AG20443 (cell line): ENCODE measurements at places on chromosomes 11 and 22.
A peak's percentile ranks its signal among the peaks of the same experiment; 100 is the strongest.

DNA sequence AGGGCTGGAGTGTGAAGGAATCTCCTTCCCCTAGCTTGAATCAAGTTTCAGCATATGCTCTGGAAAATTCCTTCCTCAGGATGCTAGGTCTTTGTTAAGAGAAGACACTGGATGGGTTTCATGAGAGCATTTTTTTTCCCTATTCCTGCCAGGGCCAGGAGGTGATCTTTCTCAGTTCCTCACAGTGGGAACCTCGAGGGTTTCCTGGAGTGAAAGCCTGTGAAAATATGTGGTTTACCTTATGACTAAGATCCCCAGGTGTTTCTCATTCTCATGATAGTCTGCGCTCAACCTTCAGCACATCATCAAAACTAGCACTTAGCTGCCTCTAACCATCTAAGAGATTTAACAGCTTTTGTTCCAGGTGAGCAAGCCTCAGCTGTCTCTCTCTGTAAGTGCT is 985.3 kb upstream of the FAT3 start:
- no peak for DNase-seq

- no peak for DNase-seq
Observed at GRCh38 chr22:22968366-22968765, 80.8 kb downstream of the IGLL5 start.

DNA sequence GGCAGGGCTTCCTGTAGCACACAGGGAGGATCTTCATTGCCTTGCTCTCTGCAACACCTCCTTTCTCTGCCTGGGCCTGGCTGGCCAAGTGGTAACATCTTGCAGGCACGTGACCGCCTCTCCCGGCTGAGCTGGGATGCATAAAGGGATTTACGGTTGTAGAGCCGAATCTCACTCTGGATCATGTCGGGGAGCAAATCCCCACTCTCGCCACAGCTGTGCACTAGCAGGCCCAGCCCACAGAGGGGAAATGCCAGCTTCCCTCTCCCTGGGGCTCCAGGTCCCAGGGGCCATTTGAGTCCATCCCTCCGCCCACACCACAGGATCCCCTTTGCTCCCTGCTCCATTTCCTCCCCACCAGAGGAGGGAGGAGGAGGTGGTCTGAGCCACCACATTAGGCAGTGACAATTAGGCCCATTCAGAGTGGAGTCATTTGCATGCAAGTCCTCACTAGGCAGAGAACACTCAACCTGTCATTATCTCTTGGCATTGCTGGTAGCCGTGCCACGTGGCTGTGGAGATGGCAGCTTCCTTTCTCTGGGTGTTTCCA is 196.7 kb downstream of the DSCAML1 start:
- no peak for DNase-seq

GRCh38 chr11:107573438-107573837 is 7.9 kb upstream of the ALKBH8 start:
- no peak for DNase-seq

- DNase-seq, result no peak
Observed at GRCh38 chr11:111189466-111189865, 56.1 kb upstream of the POU2AF2 start.

- DNase-seq, result no peak
Observed at GRCh38 chr11:68796801-68797200, 44.9 kb downstream of the CPT1A start.

DNA sequence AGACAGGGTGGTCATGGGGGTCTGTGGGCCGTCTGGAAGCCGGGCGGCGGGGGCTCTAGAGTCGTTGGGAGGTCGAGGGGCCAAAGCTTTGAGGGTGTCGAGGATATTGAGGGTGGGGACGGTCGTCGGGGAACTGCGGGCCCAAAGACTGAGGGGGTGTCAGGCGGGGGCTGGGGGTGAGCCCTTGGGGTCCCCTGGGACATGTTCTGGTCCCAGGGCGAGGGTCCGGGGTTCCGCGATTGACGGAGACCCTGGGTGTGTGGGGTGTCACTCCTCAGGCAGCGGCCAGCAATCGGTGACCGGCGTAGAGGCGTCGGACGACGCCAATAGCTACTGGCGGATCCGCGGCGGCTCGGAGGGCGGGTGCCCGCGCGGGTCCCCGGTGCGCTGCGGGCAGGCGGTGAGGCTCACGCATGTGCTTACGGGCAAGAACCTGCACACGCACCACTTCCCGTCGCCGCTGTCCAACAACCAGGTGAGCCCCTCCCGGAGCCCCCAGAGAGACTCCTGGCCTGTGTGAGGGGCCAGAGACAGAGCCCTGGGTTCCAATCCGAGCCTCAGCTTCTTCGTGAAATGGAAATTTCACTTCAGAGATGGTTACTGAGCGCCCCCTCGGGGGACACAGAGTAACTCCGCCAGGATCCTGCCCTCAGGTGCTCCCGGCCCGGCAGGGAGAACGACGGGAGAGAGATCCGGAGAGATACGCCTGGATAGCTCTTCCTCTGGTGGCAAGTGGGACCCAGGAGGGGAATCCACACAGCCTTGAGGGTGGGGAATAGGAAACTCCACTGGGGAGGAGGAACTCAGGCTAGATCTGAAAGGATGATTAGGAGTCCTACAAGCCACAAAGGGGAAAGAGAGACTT is 714 bp downstream of the SDF2L1 start:
- peak; percentile 58 for DNase-seq

DNA sequence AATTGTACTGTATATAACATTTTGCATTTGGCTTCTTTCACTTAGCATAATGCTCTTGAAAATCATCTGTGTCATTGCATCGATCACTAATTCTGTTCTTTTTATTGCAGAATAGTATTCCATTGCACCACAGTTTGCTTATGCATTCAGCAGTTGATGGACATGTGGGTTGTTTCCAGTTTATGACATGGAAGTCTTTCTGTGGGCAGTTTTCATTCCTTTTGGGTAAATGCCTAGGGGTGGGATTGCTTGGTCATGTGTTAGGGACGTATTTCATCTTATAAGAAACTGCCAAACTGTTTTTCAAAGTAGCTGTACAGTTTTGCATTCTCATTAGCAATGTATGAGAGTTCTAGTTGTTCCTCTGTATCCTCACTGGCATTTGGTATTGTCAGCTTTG is 127.0 kb downstream of the HIPK3 start:
- DNase-seq, result no peak

GRCh38 chr11:124754710-124755109 is 2.7 kb upstream of the VSIG2 start:
- no peak for DNase-seq
